Stimulated activated CD4-positive, alpha-beta T cell treated with anti-CD3 and anti-CD28 coated beads, Interleukin-15, amount 100 ng/mL, for 1 hour (primary cell): ENCODE measurements at places on chromosomes 2 and 18.

- no peak for DNase-seq
Measured at GRCh38 chr18:5628512-5629255, 84.9 kb upstream of the EPB41L3 start.

GRCh38 chr2:42931146-42931817 is 138.9 kb upstream of the HAAO start:
- no peak for DNase-seq

GRCh38 chr2:177758591-177759371 is 313.8 kb downstream of the PDE11A start:
- DNase-seq = no peak

DNA sequence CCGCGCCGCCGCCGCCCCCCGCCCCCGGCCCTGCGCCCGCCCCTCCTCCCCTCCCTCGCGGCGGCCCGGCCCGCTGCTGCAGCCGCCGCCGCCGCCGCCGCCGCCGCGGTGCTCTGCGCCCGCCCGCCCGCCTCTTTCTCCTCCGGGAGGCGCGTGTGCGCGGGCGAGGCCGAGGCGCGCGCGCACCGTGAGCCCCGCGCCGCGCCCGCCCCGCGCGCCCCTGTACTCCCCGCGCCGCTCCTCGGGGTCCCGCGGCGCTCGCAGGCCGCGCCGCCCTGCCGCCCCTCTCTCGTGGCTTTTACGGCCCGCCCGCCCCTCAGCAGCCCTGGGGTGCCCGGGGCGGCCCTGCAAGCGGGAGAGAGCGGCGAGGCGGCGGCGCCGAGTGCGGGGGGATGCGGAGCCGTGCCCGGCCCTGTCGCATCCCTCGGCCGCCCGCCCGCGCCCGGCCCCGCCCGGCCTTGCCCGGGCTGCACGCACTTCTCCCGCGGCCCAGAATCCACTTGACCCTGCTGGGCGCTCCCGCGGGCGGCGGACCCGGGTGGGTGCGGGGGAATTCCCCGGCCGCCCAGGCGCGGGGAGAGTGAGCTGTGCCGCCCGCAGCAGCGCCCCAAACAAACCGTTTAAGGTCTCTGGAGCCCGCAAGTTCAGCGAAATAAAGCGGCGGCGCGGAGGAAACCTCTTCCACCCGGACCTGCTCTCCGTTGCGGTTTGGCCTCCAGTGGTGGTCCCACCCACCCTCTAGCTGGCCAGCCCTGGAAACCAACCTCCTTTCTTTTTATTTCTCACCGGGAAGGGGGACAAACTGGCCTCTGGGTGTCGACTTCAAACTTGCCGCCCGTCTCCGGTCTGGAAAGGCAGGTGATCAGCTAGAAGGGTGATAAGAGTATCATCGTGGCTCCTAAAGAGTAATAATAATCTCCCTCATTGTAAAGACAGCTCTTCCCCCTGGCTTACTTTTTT is 37.4 kb downstream of the AFF3 start:
- DNase-seq = no peak

DNA sequence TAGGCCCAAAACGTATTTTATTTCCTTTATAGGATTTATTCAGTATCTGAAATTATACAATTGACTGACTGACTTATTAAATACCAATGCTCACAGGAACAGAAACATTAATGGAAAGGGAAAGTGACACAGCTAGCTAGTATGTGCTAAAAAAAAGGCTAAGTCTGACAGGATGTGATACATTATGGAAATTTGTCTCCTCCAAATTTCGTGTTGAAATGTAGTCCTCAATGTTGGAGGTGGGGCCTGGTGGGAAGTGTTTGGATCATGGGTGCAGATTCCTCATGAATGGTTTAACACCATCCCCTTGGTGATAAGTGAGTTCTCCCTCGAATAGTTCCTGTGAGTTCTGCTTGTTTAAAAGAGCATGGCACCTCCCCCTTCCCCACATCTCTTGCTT is 70.6 kb upstream of the WDR75 start:
- no peak for DNase-seq

DNA sequence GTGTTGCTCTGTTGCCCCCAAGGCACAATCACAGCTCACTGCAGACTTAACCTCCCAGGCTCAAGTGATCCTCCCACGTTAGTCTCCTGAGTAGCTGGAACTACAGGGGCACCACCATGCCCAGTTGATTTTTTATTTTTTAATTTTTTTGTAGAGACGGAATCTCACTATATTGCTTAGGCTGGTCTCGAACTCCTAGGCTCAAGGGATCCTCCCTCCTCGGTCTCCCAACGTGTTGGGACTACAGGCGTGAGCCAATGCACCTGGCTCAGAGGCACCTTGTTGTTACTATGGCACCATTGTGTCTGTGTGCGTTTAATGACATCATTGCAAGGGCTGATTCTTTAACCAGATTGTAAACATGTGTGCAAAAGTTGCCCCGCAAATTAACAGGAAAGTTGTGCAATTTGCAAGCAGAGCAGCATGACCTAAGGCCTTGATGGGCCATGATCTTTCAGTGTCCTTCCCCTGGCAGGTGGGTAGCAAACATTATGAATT is 22.6 kb downstream of the TCF23 start:
- DNase-seq = no peak

DNA sequence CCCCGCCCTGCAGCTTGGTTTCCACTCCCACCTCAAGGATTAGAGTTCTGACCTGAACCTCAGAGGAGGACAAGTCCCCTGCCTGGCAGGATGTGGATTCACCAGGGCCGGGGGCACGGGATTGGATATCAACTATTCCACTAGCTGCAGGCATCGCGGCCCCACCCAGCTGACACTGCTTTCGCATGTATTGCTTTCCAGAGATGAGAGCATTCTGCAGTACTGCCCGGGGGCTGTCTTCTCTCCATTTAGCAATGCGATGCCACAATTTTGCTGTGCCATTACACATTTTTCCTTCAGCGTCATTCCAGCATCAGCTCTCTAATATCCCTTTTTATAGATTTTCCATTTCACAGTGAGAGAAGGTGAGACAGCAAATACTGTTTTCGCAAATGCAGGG is 42.0 kb downstream of the CTIF start:
- DNase-seq = no peak

DNA sequence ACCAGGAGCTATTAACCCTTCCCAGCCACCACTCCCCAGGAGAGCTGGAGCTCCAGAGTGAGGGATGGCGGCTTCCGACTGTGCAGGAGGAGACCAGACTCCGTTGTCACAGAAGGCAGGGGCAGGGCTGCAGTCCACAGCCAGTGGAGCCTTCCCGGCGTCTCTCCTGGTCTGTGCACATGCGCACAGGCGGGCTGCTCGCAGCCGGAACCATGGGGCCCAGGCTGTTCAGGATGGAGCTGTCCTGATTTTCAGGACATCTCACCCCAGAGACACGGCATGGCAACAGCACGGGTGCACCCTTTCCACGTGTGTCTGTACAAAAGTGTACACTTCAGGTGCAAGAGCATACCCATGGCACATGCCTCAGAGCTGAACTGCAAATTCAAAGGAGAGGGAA is 28.9 kb downstream of the EIPR1 start:
- DNase-seq = no peak

DNA sequence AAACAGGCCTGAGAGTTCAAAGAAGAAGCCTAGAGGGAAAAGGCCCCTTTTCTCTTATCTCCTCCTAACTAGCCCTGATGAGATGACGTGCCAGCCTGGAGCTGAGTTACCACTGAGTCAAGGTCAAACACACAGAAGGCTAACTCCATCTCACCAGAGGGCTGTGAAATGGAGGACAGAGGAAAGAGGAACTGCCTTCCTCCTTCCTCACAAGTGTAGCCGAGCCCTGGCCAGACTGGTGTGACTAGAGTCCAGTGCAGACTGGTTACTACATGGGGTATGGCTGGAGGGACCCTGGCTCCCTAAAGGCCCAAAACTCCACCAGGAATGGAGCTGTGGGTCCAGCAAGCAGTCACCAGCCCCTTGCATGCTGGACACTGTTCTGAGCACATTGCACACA is 35.7 kb upstream of the GYPC start:
- no peak for DNase-seq

DNA sequence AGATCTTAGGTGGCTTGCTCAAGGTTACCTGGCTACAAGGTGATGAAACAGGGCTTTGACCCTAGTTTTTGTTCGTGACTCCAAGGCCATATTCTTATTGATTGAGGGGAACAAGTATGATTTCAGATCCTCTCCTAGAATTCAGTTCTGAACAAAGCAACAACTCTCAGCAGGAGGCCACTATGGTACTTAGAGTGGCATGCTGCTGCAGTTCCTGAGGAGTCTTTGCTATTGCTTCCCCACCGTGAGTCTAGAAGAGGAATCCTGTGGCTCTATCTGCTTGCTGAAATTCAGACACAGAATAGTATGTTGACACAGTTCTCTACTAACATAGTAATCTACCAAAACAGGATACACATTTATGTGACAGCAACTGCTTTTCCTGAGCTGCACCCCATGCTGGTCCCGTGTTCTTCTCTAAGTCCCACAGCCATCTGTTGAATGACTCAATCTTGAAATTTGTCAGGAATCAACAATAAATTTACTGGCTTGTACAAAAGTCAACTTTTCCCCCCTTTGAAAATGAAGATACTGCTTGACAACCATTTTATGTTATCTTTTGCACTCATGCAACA is 4.1 kb downstream of the TGFBRAP1 start:
- DNase-seq = no peak

GRCh38 chr2:116499389-116499788 is 1315.1 kb upstream of the DDX18 start:
- DNase-seq = no peak

DNA sequence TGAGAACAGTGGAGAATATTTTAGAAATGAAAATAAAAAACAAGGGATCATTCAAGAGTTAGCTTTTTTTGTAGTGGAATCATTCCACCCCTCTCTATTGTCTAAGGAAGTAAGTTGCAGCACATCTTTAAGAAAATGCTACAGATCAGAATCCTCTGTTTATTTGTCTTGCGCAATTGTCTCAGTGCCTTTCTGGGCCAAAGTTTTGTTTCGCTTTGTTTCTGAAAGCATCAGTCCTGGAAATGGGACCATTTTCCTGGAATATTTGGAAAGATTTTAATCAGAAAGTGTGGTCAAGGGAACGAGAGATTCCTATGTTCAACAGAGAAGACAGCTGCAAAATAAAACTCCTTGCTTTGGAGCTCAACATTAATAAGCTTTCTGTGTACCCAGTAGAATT is 74.0 kb downstream of the NRXN1 start:
- DNase-seq = no peak

GRCh38 chr2:192030289-192030688 is 164.4 kb downstream of the TMEFF2 start:
- DNase-seq = no peak

DNA sequence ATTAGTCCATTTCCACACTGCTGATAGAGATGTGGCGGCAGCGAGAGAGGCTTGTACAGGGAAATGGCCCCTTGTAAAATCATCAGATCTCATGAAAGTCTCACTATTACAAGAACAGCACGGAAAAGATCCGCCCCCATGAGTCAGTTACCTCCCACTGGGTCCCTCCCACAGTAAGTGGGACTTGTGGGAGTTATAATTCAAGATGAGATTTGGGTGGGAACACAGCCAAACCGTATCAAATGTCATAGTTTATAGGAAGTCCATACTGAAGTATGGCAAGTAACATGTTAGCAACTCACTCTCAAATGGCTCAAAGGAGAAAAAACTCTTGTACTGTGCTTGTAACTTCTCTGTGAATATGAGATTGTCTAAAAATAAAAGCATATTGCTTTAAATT is 56.1 kb downstream of the FARP2 start:
- DNase-seq = no peak

DNA sequence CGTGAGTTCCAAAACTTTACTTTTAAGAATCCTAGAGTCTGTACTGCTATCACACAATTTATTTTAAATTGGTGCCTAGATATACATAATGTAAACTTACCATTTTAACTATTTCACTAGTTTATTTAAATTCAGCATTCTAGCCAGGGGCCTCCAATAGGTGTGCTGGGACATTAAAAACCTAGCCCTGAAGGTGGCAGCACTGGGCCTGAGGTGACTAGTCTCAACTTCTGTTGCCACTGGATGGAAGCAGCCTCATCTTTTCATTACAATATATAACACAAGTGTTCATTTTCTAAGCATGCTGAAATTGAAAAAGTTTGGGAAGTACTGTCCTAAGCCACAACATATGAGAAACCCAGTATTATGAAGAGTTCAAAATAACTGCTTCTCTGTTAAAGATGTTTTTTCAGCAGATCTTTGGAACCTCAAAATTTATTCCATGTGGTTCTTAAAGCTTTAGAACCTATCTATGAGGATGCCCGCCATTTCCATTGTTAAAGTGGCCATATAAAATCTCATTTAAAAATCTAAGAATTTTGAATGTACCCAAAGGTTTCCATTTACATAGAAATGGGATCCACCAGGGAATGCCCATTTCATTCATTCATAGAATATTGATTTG is 2.9 kb upstream of the RBBP8 start:
- DNase-seq = peak; percentile 58

DNA sequence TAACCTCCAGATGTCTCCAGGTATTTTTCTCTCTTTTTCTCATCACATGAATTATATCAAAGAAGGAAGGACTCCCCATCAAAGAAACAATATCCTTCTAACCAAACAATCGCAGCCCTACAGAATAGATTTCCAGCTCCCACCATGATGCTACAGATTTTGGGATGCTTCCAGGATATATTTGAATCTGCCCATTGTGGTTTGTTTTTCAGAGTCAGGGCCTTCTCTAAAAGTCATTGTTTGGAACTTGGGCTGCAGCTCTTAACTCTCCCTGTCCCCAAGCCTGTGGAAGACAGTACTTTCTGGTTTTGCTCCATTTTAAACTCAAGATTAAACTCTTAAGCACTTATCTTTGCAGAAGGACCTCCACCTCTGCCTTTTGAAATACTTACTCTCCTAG is 223.2 kb downstream of the PMAIP1 start:
- no peak for DNase-seq

- no peak for DNase-seq
Measured at GRCh38 chr18:12422936-12423335, 15.2 kb downstream of the PRELID3A start.

- DNase-seq = no peak
Measured at GRCh38 chr2:46545015-46545839, 65.9 kb downstream of the TMEM247 start.

- no peak for DNase-seq
Measured at GRCh38 chr18:26702086-26702485, 153.7 kb upstream of the KCTD1 start.

DNA sequence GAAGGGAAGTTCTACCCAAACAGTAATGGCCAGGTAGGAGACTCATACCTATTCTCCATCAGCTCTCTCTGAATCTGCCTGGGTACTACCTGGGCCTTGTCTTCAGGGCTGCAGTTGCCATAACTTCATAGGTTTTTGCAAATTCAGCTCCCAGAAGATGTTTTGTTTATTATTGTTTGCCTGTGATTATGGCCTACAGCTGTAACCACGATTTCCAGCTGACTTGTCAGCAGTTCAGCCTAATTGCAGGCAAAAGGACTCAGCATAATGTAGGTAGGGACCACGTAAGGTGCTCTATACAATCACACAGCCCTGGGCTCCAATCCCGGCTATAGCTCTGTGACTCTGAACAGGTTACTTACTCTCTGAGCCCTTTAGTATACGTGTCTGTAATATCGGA is 187.0 kb upstream of the FN1 start:
- DNase-seq = no peak

- no peak for DNase-seq
Measured at GRCh38 chr2:12318427-12319057, 398.2 kb upstream of the TRIB2 start.

- DNase-seq = no peak
Measured at GRCh38 chr2:15912203-15912602, 28.1 kb upstream of the MYCN start.
